ENCODE measurements at places on chromosomes 6 and 20.

DNA sequence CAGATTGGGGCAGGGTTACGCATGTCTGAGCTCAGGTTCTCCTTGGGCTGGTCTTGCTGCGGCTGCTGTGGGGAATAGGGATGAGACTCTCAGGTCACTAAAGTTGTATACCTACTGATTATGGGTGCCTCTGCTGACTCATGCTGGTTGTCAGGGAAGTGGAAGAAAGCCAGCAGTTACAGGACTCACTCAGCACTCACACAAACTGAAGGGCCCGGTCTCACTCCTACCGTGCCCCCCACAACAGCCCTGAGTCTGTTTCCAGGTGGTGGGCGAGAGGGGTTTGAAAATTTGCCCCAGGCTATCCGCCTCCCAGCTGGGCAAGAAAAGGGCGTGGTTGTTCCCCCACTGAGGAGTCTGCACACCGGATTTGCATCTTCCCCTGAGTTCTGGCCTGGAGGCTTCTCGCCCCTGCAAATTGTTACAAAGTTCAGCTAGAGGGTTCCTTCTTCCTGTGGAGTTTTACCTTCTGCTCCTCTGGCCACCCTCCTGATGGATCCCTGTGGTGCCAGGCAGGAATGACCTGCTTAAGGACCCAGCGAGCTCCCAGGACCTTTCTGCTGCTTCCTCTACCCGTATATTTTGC, 659.2 kb downstream of the HDGFL1 start:
- no peak for DNase-seq

GRCh38 chr6:26312501-26313397, 52.2 kb upstream of the BTN3A2 start:
- DNase-seq = peak; percentile 67

GRCh38 chr20:34720266-34720665, 16.1 kb downstream of the TP53INP2 start:
- no peak for DNase-seq

- no peak for DNase-seq
These were observed 47.0 kb upstream of the CST5 start for GRCh38 chr20:23926526-23926880.

DNA sequence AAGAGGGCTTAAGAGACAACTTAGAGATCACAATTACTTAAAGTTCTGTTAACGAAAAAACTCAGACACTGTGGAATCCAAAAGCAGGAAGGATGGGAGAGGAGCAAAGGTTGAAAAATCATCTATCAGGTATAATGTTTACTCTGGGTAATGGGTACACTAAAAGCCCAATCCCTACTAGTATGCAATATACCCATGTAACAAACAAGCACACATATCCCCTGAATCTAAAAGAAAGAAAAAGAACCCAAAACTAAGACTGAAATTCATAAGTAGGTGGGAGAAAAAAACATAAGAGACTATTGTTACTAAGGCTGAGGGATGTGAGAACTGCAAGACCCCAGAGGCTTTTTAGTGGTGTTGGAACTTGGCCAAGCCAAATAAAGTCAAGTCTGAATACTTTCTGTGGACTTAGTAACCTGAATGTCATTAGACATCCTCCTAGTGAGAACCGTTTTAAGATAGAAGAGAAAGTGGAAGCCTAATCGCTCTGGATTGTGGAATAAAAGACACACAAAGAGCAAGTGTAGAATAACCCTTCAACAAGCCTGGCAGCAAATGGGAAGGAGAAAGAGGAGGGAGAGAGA, 189.4 kb upstream of the RNF217 start:
- DNase-seq = no peak

- no peak for DNase-seq
These were observed 146.3 kb downstream of the ZNF217 start for GRCh38 chr20:53447316-53447715.

DNA sequence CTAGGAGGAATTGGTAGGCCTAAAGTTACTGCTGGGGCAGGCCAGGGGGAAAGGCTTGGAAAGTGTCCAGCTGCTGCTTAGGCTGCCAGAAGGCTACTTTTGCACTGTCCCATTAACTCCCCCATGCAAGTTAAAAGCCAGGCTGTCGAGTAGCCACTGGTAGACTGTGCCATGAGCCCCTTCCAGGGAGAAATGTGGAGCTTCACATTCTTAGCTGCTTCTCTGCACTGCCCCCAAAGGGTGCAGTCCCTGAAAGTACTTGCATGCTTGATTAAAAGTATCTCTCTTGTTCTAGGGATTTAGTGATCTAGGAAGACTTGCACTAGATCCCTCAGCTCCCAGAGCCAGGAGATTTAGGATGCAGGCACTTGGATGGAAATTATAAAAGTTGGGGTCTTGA, 57.3 kb downstream of the CDC5L start:
- no peak for DNase-seq
